IPS-NIHi11 (cell line): ENCODE measurements at places on chromosomes 11 and 22.
A peak's percentile ranks its signal among the peaks of the same experiment; 100 is the strongest.

- DNase-seq = no peak
These were observed 8.5 kb downstream of the ADORA2A start for GRCh38 chr22:24435861-24436371.

DNA sequence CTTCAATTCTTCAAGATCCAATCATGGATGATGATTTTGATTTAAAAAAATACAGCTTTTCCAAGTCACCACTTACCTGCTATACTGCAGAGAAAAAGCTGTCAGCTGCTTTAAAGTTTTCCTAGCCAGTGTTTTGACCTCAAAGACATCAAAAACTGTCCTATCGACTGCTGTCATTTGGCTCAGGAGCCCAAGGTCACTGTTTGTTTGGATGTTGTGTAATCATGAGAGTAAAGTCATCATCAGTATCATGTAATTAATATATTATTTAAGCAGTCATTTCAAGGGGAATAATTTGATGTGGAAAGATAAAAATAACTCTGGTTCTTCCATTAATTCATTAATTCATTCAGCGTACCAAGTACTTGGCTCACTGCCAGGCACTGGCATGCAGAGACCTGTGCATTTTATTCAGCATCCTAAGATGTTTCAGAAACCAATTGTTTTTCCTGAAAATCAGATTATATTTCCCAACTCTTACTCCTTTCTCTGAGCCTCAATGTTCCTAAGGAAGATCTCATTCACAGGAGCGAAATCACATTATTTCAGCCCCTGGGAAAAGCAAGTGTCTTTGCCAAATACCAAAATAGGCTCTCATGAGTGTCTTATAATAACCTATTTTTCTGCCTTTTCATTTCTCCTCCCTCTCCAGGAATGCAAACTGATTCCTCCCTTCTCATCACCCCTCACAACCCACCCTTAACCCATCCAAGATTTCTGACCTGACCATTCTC, 59.9 kb downstream of the SLC1A2 start:
- no peak for DNase-seq

- DNase-seq = no peak
These were observed 3.7 kb downstream of the TST start for GRCh38 chr22:37015587-37015878.

DNA sequence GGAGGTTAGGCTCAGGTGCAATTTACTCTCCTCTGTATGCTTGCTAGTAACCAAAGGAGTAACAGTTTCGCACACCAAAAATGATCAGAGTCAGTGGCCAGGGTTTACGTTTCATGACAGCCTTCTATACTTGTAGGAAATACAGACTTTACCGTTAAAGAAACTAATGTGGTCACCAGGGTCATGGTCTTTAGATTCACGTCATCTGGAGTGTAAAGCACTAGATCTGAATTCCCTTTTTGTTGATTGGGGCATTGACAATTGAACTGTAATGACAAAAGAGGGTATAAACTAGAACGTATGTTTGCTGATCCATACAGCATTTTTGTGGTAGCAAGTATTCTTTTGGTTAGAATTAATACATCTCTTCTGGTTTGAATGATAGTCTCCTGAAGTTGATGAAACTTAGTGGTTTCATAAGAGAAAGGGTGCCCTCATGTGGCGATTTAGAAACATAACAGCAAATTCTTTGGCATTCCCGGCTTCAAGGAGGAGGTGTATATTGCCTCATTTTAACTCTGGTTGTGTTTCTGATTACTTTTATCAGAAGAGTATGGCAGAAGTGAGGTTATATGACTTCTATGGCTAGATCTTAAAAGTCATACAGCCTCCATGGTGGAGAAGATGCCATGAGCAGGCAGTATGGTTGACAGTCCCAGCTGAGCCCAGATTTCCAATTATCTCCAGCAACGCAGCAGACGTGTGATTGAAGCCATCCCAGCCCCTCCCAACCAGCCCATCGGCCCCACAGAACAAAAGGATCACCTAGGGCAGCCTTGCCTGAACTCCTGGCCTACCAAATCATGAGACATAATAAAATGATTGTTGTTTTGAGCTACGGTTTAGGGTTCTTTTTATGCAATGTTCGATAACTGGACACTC, 35.1 kb downstream of the MMP7 start:
- peak; percentile 64 for DNase-seq

DNA sequence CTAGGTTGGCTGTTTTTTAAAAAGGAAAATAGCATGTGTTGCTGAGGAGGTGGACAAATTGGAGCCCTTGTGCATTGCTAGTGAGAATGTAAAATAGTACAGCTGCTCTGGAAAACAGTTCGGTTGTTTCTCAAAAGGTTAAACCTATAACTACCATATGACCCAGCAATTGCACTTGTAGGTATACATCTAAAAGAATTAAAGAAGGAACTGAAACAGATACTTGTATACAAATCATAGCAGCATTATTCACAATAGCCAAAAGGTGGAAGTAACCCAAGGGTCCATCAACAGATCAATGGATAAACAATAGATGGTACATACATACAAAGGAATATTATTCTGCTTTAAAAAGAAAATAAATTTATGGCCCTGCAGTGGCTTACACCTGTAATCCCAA, 111.4 kb downstream of the CSTPP1 start:
- no peak for DNase-seq

GRCh38 chr11:35836205-35836604, 107.7 kb upstream of the LDLRAD3 start:
- no peak for DNase-seq

- no peak for DNase-seq
These were observed 167.8 kb upstream of the NARS2 start for GRCh38 chr11:78742430-78742829.

DNA sequence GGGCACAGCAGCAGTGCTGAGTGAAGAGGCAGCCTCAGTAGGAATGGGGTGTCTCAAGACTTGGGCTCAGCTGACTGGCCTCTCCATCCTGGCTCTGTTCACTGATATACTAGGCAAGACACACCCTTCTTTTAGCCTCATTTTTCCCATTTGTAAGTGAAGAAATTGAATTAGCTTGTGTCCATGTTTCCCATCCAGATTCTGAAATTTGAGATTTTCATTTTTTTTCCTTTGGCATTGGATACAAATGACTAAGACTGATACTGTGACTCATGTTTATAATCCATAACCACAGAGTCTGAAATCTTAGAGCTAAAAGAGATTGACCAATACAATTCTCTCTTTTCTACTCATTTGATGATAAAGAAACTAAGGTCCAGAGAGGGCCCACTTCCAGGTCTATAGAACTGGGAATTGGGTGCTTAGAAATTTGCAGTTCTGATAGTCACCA, 110.9 kb downstream of the KCNC1 start:
- DNase-seq = no peak

- DNase-seq = no peak
These were observed 5.6 kb downstream of the CSTPP1 start for GRCh38 chr11:46942172-46942571.

DNA sequence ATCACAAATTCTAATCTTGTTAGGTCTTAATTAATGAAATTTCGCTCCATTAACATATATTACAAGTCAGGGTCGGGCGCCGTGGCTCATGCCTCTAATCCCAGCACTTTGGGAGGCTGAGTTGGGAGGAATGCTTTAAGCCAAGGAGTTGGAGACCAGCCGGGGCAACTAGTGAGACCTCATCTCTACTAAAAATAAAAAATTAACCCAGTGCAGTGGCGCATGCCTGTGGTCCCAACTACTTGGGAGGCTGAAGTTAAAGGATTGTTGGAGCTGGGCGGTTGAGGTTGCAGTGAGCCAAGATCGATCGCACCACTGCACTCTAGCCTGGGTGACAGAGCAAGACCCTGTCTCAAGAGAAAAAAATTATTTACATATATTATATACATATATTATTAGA, 1.9 kb downstream of the TMA7B start:
- no peak for DNase-seq

DNA sequence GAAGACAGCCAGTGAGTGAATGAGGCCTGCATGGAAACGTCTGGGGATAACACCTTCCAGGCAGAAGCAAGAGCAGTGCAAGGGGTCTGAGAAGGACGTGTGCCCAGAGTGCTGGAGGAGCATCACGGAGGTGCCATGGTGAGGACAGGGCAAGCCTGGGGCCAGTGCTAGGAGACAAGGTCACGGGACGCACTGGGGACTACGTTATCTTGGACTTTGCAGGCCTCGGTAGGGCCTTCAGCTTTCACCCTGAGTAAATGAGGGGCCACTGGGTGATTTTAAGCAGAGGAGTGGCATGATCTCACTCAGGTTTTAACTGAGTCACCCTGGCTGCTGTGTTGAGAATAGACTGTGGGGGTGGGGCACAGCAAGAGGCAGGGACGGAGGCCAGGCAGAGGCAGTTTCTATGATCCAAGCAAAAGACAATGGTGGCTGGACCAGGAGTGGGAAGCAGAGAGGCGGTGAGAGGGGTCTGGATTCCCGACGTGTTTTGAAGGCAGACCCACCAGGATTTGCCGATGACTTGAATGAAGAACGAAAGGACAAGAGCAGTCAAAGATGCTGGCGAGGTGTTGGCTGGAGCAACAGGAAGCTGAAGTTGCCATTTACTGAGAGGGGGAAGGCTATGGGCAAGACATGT, 102.7 kb upstream of the PARVA start:
- DNase-seq = no peak
